Ecto neural progenitor cell (in vitro differentiated cells): ENCODE measurements at places on chromosomes 2 and 18.

DNA sequence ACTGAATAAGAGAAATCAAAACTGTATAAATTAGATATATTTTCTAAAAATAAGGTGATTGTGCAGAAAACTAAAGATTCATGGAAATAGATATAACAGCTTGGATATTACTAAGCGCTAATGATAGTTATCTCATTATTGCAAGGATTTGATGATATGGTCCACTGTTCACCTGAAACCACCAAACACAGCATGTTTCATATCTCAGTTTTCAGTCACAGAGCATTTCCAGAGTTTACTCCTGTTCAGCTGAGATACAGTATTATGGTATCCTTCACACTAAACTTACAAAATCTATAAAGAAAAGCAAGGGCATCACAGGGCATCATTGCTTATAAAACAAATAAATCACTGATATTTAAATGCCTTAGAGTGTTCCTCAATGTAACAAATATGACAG is 591.6 kb downstream of the ERBB4 start:
- no peak for DNase-seq

GRCh38 chr2:110215566-110216158 is 3.3 kb upstream of the MTLN start:
- no peak for DNase-seq

GRCh38 chr2:146666340-146666739 is 1178.5 kb upstream of the ACVR2A start:
- DNase-seq = no peak

DNA sequence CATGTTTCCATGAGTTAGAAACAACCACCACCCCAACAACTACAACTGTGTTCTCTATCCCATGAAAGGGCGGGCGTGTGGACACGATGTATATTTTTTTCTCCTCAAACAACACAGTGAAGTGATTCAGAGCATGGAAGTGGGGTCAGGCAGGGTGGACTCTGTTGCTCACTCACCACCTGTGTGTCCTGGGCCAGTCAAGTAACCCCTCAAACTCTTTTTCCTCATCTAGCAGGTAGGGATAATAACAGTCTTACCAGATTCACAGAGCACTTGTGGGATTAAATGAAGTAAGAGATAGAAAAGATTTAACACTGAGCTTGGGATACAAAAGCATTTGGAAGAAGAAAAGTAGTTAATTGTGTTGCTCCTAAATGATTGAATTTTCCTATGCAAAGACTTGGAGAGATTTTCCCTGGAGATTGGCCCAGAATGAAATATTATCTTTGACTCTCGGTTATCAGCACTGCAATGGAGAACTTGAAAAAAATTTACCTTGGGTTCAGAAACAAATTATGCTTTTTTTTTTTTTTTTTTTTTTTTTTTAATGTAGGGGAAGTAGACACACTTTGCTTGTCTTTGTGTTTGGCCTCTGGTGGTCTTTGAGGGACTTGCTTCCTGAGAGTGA is 161.9 kb upstream of the EPAS1 start:
- DNase-seq = no peak

DNA sequence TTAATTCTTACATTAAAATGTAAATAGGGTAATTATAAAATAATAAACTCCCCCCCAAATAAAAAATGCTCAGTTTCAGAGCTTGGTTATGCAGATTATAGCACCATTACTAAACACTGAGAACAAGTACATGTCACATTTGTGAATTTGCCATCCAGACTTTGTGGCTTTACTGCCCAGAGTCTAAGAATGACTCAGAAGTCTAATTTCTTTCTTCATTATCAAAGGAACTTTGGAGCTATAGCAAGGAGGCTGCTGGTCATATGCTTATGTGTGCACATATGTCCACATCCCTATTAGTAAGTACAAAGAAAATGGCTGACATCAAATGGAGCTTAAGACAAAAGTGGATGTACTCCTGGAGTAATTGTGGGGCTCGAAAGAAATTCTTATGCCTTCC is 248.5 kb upstream of the SESTD1 start:
- no peak for DNase-seq

DNA sequence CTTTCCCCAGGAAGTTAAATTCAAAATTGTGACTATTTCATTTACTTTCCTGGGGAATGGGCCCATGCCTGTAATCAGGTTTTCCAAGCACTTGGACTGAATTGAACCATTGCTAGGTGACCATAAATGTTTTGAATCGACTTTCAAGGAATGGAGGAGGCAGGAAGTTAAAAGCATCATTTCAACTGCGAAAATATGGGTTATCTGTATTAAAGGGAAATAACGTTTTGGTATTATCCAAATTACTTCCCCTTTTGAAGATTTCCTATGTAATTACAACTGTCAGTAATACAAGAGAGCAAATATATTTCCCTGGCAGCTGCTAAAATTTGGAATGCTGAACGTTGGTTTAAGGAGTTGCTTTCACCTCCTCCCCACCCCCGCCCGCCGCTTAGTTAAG is 19.0 kb downstream of the PNO1 start:
- no peak for DNase-seq

- DNase-seq = no peak
Observed at GRCh38 chr2:204863336-204863735, 318.1 kb downstream of the PARD3B start.

DNA sequence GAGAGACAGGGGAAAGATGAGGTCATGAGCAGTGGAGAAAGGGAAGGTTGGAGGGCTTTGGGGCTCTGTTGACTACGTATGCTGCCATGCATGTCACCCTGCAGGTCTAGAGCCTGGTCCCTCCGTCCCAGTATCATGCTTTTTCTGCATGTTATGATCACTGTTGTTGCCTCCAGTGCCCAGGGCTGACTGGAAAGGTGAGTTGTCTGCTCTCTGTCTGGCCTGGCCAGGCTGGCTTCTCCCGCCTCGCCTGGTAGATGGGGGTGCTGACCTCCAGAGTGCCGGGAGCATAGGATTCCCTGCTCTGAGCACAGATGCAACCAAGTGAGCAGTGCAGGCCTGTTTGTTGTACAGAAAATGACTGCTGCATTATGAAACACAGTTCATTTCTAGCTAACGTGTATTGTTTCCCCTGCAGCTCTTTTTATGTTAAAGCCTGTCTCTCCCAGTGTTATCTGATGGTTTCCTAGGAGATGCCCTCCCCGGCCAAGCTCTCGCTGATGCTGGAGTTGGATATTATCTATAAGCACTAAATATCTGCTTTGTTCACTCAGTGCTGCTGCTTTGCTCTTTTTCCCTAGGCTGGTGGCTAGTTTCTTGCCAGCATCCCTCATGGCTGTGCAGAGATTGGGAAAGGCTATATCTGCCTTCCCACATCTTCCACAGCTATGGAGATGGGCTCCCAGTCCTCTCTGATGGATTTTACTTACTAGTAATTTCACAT is 158.2 kb downstream of the TDRD15 start:
- no peak for DNase-seq

- no peak for DNase-seq
Observed at GRCh38 chr2:37934591-37935513, 9.8 kb downstream of the RMDN2 start.

GRCh38 chr2:204691911-204692510 is 146.7 kb downstream of the PARD3B start:
- no peak for DNase-seq

DNA sequence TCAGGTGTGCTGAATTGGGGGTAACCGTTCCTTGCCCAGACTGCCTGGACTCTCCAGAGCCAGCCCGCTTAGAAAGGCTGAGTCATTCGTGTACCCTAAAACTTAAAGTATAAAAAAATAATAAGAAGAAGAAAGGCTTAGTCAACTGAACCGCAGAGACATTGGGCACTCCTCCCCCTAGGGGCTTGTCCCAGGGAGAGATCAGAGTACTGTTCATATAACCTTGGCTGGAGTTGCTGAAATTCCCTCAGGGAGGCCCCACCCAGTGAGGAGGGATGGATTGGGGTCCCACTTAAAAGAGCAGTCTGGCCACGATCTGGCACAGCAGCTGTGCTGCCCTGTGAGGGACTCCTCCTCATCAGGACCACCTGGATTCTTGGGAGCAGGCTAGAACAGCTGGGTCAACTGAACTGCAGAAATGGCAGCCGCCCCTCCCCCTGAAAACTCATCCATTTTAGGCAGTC is 37.2 kb downstream of the ANKRD12 start:
- no peak for DNase-seq

- no peak for DNase-seq
Observed at GRCh38 chr2:216426166-216426777, 14.0 kb downstream of the SMARCAL1 start.

DNA sequence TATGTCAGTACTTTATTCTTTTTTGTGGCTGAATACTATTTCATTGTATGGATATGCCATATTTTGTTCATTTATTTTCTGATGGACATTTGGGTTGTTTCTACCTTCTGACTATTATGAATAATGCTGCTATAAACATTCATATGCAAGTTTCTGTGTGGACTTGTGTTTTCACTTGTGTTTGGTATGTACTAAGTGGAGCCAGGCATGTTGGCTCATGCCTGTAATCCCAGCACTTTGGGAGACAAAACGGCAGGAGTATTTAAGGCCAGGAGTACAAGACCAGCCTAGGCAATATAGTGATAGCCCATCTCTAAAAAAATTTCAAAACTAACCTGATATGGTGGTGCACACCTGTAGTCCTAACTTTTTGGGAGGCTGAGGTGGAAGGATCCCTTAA is 23.3 kb downstream of the MARCHF7 start:
- no peak for DNase-seq

DNA sequence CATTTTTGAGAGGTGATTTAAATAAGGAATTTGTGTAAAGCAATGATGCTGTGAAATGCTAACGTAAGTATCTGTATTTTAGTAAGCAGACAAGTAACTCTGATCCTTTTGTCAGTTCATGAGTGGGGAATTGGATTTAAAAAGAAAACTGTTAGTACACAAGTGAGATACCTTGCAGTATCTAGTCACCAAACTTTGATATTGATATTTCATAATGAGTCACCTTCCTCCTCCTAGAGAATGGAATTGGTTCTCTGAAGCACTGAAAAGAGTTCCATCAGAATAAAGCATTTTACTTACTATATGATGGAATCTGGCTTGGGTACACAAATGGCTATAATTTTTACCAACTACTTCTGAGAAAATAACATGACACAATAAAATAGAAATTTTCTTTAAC is 232.2 kb downstream of the ZNF804A start:
- DNase-seq = no peak

DNA sequence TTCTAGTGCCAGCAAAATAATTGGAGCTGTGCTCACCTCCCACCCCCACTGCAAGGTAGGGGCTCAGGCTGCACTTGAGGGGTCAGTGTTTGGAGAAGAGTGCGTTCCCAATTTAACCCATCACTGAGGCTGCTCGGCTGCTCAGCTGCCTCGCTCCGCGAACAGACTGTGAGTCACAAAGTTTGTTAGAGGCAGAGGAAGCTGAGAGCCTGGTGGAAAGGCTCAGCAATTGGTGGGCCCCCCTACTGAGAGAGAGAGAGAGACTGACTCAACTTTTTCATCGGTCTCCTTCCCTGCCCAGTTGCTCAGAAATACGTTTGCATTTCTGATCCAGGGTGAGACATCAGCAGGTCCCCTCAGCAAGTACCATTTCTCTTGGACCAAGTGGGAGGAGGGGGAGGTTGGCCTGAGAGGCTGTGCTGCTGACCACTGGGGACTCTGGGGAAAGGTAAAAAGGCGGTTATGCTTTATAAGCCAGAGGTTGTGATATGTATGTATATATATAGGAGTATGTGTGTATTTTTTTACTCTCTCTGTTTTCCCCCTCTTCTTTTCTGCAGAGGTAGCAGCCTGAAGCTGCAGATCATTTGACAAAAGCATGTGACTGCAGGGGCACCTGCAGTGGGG is 1.5 kb downstream of the EFR3B start:
- DNase-seq = peak; percentile 62

DNA sequence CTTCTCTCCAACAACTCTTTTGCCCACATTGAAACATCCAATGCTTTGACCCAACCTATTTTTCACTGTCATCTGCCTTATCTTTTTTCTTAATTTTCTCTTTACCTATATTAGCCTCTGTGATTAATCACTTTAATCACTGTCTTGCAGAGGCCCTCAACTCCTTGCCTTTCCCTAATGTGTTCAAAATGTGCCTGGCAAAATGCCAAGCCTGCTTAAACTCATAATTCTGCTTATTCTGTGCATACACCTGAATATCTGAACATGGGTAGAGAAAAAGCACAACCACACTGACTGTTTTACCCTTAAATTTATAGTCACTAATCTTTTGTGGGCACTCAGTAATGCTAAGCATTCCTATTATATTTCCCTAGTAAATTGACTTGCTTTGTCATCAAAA is 63.0 kb upstream of the GALNT13 start:
- DNase-seq = no peak

GRCh38 chr2:214934006-214934405 is 124.5 kb upstream of the BARD1 start:
- DNase-seq = no peak
